Fibroblast of pulmonary artery (primary cell): ENCODE measurements at places on chromosomes 7 and 10.

GRCh38 chr10:71575934-71576801, 143.4 kb downstream of the C10orf105 start:
- DNase-seq: no peak

- DNase-seq: no peak
Measured at GRCh38 chr10:8511026-8511425, 456.5 kb downstream of the GATA3 start.

GRCh38 chr10:59895629-59896116, 10.7 kb downstream of the CCDC6 start:
- DNase-seq: no peak

- no peak for DNase-seq
Measured at GRCh38 chr7:33559324-33559710, 346.0 kb upstream of the BMPER start.

DNA sequence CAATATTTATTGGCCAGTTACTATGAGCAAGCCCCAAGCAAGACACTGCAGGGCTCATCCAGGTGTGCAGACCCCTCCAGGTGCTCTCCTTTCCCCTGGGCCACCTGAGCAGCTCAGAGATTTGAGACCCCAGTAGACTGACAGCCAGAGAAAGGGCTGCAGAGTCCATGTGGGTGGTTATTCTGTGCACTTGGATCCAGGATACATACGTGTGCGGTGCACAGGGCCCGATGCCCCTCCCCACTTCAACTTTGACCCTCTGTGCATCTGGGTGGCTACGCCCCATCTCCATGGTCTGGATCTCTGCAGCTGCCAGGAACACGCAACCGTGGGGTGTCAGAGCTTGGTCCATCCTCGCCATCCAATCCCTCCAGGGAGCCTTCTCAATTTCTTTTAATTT, 72.9 kb downstream of the MKI67 start:
- no peak for DNase-seq

DNA sequence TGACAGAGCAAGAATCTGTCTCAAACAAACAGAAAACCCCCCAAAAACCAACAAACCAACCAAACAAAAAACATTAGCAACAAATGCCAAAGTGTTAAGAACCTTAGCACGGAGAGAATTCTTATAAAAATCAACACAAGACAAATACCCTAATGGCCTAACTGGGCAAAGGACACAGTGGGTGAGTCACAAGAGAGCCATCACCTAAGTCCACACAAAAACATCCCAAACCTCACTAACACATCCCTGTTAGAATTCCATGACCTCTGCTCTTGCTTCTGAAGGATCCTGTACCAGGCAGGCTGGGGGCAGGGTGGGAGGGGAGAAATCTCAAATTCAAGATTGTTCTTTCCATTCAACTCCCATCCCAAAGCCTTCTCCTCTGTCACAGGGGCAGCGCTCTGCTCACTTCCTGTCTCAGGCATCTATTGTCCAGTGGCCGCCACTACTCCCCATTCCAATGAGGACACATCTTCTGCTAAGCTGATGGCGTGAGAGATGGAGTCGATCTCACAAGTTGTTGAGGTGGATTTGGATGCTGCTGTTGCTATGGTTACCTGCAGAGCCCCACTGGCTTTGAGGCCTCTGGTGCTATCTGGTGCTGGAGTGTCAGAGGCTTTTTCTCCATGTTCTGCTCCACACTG, 9.2 kb downstream of the IL15RA start:
- DNase-seq: no peak

GRCh38 chr7:36171503-36171902, 18.4 kb downstream of the EEPD1 start:
- DNase-seq: no peak

DNA sequence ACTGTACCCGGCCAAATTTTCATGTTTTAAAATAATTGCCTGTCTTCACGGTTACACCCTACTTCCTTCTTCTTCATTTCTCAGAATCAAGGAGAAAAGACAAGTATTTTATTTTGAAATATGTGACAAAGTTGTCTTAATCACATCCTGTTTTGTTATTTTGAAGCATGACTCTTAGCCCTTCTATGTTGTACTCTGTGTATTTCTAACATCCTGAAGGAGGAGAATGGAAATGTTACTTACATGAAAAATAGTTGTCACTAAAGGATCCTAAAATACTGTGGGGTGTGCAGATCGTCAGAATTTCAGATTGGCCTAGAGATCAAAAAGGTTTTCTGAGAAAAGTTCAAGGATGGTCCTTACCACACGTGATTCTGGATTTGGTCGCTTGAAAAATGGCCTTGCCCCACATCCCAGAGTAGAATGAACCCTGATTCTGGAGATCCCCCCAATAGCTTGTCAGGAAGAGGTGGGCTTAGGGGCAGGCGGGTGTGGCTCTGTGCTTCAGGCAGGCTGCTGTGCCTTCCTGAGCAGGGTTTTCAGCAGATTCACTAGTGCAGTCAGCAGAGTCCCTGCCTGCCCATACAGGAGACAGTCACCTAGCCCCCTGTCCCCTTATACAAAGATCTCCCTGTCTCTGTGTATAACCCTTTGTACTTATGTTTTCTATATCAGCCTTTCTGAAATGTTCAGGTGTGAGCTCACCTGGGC, 8.6 kb downstream of the UPP1 start:
- DNase-seq: peak; percentile 50

DNA sequence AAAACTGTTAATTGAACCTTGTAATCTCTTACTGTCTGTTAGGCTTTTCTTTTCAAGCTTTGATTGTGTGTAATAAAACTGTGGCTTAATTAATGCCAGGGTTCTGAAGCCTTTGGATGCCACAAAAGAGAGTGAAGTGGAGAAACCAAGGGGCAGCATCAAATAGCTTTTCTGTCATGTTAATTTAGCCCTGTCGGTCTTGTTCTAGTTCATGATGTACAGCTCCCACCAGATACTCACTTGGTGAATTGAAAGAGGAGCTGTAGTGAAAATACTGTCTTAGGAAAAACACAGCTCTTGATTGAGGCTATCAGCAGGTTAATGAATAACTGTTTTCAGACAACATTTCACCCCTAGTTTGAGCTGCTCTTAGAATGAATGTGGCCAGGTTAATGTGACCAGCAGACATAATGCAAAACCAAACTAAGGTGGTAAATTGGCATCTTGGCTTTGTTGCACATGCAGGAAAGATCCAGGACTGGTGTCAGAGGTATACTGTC, 94.2 kb downstream of the POLL start:
- no peak for DNase-seq
